ENCODE measurements at places on chromosomes 3 and 15. TPM values are rescaled to one million over a fixed set of nuclear protein-coding genes. Genes with fewer than 3 reads are reported as not detected.

The GOLGA8M gene
- total RNA-seq = 1.5 TPM

The ZDHHC3 gene
- 86.8 TPM for total RNA-seq

The TTLL13 gene
- total RNA-seq = 0.26 TPM

The EPHB1 gene
- total RNA-seq = 1.1 TPM

The MESP1 gene
- 3.0 TPM for total RNA-seq

The PAQR5 gene
- total RNA-seq = 15.7 TPM

DNA sequence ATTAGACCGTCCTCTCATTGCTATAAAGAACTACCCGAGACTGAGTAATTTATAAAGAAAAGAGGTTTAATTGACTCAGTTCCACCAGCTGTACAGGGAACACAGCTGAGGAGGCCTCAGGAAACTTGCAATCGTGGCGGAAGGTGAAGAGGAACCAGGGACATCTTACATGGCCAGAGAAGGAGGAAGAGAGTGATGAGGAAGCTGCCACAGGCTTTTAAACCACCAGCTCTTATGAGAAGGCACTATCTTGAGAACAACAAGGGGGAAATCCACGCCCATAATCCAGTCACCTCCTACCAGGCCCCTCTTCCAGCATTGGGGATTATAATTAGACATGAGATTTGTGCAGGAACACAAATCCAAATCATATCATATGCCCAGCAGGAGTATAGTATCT is 138.5 kb downstream of the ALCAM start:
- H3K4me3 ChIP-seq = no peak overlapping the region
- no peaks in the 10 kb centered on the region for H3K36me3 ChIP-seq

- H3K4me1 ChIP-seq = peaks cover 43% of the 10 kb centered on the region
- H3K27ac ChIP-seq = no peak overlapping the region
- H3K36me3 ChIP-seq = no peaks in the 10 kb centered on the region
- no peak for DNase-seq
- no peak overlapping the region for H3K4me3 ChIP-seq
Observed at GRCh38 chr15:58438956-58439355, 7.2 kb downstream of the LIPC start.

All from left lung (tissue), 14 donors.